Effector CD8-positive, alpha-beta T cell (primary cell): ENCODE measurements at places on chromosomes 1 and 21.

GRCh38 chr1:24957016-24957807 is 27.1 kb upstream of the RUNX3 start:
- no peak for DNase-seq

DNA sequence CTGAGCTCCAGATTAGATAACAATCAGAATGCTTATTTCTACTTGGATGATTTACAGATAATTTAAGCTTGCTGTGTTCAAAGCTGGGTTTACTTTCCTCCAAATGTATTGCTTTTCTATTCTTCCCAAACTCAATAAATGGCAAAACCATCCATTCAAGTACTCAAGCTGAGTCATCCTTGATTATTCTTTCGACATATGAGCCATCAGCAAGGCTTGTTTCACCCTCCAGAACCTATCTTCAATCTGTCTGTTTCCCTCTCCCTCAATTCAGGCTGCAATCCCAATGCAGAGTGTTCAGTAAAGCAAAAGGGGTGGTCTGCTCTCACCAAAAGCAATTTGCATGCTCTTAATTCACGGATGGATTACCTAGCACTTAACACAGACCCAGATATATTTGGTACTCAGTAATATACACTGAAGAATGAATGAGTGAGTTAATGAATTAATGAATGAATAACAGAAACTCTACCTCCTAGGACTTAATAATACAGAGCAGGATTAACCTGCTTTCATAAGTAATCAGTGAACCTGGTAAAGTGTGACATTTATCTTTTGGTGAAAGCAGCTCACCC is 41.9 kb downstream of the DDR2 start:
- no peak for DNase-seq

DNA sequence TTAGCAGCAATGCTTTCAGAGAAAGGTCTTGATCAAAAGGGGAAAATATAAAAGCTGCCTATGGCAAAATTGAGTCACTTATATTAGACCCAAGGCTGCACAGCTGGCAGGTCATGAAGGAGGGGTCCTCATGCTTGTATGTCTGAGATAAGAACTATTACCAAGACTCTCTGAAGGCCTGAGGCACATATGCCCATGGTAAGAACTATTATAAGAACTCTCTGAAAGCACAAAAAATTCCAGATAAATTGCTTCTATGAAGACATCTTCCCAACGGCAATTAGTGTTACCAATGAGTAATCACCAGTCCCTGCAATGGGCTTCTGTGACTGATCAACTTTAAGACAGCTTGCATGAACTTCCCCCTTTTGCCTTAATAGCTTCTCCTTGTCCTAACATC is 42.8 kb upstream of the LRIF1 start:
- DNase-seq: no peak

DNA sequence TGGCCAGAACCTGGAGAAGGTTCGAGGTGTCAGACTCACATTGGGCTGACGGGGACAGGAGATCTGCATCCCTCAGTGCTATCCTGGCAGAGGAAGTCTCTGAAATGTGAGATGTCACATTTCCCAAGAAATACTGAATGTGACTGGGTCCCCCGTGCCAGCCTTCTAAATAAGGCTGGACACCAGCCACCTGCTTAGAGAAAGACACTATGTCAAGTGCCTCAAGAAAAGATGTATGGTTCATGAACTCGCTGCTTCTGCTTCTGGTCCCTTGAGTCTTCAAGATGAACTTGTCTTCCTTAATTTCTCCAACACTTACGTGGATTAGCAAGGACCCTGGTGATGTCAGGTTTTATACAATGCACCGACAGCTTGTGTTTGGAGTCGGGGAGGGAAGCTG is 42.1 kb upstream of the FHAD1 start:
- DNase-seq: no peak

GRCh38 chr1:205589618-205590456 is 42.0 kb downstream of the ELK4 start:
- no peak for DNase-seq

GRCh38 chr1:19081218-19081893 is 124.9 kb upstream of the IFFO2 start:
- no peak for DNase-seq
